ENCODE measurements at places on chromosomes 5 and 9. TPM values are rescaled to one million over a fixed set of nuclear protein-coding genes. Genes with fewer than 3 reads are reported as not detected.

Gene STK32A
- 3.3 TPM for total RNA-seq

Gene ENTR1
- total RNA-seq, result 71.9 TPM

Gene FBXL7
- total RNA-seq, result 68.8 TPM

Gene PCA3
- not detected for total RNA-seq

Gene TCF7
- total RNA-seq, result 7.5 TPM

Gene ZNF879
- total RNA-seq, result 8.6 TPM

Gene TICAM2
- total RNA-seq, result 1.6 TPM

Gene VLDLR
- 47.8 TPM for total RNA-seq

Gene TRIM36
- 1.3 TPM for total RNA-seq

Gene NEUROG1
- total RNA-seq, result not detected

Gene CATSPER3
- 1.1 TPM for total RNA-seq

Gene PCDHGA8
- total RNA-seq, result 2.7 TPM
